D341Med (cell line): ENCODE measurements at places on chromosomes 3 and 15.

DNA sequence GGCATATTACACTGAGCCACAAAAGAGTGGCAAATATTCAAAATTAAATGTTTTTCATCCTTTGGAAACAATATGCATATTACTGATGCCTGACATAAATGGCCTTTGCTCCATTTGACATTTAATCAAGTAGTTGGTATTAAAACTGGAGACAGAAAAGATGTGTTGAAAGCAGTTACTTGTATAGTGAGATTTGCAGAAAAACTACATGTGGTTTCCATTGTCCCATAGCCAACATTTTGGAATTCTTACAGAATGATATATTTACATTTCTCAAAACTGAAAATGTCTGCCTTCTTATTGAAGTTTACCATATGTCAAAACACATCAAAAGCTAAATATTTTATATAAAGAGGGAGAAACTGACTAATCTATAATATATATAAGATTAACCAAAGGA, 21.6 kb downstream of the SHOX2 start:
- no peak for DNase-seq

GRCh38 chr3:43686700-43687498, 3.8 kb upstream of the ABHD5 start:
- DNase-seq = no peak

GRCh38 chr15:99994849-99995248, 261.6 kb upstream of the LYSMD4 start:
- DNase-seq = no peak

- no peak for DNase-seq
These were observed 50.8 kb downstream of the CCDC191 start for GRCh38 chr3:114005481-114005880.

- DNase-seq = no peak
These were observed 59.8 kb downstream of the FAM174B start for GRCh38 chr15:92595506-92596381.
